ENCODE measurements at places on chromosomes 7 and 10.

DNA sequence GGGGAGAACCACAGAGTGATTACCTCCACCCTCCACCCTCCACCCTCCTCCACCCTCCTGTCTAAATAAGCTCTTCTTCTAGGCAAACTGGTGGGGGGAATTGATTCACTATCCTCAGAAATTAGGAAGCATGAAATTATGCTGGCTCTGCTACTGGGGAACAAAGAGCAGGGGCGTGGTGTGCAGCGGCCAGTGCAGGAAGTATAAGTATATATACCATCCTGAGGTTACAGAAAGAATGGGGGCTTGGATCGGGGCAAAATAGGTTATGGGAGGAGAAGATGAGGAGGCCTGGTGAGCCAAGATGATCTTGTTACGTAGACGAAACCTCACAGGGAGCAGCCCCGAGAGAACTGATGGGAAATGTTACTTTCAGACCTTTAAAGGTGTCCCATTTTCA lies 49.1 kb downstream of the SYPL1 start:
- DNase-seq = no peak

DNA sequence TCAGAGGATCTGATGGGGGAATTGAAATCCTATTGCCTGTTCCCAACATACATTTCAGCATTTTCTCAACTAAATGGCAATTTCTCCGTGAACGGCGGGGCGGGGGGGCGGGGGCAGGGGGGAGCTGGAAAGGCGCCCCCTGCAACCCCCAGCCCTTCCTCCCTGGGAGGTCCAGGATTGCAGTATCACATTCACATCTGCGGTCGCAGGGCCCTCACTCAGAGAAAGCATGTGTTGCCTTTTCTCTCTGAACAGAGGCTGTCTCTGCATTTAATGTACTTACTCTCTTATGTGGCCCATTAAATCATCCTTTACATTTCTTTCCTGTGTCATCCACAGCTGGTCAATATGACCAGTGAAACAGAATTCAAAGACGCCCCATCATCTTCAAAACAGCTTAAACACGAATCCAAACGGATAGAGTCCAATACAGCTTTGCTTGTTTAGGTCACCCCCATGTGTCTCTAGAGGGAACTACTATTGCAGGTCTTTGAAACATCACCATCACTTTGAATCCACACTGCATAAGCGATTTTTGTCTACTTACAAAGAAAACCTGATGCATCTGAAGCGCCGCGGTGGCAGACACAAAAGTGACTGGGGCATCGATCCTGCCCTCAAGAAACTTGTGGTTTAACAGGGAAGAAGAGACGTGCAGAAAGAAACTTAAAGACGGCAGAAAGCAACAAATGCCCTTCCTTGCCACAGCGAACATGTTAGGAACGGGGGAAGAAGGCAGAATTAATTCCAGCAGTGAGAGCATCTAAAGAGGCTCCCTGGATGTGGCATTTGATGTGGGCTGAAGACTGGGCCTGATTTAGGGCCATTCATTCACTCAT lies 17.0 kb upstream of the ECHDC3 start:
- no peak for DNase-seq

- no peak for DNase-seq
Measured at GRCh38 chr10:6185039-6185716, 17.6 kb upstream of the PFKFB3 start.

DNA sequence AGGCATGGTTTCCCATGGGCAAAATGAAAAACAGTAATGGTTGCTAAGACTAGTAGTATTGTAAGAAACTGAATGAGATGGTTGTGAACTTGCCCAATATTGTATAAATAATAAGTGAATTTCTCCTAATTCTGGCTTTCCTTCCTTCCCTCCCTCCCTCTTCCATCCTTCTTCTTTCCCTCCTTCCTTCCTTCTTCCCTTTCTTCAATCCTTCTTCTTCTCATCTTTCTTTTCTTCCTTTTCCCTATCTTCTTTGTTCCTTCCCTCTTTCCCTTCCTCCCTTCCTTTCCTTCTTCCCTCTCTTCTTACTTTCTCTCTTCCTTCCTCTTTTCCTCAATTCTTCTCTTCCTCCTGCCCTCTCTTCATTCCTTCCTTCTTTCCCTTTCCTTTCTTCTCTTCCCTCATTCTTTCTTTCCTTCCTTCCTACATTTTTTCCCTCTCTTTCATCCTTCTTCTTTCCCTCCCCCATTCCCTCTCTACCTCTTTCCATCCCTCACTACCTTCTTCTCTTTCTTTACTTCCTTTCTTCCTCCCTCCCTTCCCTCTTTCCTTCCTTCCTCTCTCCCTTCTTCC lies 4.1 kb upstream of the VWC2 start:
- no peak for DNase-seq

DNA sequence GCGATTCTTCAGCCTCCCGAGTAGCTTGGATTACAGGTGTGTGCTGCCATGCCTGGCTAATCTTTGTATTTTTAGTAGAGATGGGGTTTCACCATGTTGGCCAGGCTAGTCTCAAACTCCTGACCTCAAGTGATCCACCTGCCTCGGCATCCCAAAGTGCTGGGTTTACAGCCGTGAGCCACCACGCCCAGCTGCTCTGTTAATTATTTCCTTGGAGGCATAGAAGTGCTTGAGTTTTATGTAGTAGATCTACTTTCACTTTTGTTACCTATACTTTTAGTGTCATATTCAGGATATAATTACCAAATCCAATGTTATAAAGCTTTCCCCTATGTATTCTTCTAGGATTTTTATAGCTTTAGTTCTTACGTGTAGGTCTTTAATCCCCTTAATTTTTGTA lies 1093.0 kb downstream of the GATA3 start:
- no peak for DNase-seq

GRCh38 chr7:1331561-1332467 lies 99.1 kb downstream of the UNCX start:
- DNase-seq = no peak

- DNase-seq = no peak
Measured at GRCh38 chr7:149474309-149475120, 13.7 kb upstream of the ZNF777 start.

DNA sequence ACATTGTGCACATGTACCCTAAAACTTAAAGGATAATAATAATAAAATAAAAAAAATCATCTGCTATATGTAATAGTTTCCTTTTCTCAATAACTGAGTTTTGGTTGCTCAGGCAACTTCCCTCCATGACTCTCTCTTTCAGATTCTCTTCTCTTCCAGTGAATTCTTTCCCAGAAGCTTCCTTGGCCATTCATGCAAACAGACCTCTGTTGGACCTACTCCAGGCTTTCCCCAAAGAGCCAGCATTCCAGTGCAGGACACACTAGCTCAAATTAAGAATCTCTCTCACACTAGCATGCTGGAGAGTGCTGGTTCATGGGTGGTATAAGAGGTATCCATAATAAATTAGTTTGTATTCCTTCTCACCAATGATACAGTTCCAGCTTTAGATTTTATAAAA lies 31.0 kb upstream of the ZEB1 start:
- no peak for DNase-seq

GRCh38 chr7:4066626-4067475 lies 615.2 kb upstream of the FOXK1 start:
- no peak for DNase-seq

- no peak for DNase-seq
Measured at GRCh38 chr10:17029581-17030271, 99.9 kb downstream of the CUBN start.

- DNase-seq = no peak
Measured at GRCh38 chr10:33899578-33900531, 565.4 kb upstream of the NRP1 start.

DNA sequence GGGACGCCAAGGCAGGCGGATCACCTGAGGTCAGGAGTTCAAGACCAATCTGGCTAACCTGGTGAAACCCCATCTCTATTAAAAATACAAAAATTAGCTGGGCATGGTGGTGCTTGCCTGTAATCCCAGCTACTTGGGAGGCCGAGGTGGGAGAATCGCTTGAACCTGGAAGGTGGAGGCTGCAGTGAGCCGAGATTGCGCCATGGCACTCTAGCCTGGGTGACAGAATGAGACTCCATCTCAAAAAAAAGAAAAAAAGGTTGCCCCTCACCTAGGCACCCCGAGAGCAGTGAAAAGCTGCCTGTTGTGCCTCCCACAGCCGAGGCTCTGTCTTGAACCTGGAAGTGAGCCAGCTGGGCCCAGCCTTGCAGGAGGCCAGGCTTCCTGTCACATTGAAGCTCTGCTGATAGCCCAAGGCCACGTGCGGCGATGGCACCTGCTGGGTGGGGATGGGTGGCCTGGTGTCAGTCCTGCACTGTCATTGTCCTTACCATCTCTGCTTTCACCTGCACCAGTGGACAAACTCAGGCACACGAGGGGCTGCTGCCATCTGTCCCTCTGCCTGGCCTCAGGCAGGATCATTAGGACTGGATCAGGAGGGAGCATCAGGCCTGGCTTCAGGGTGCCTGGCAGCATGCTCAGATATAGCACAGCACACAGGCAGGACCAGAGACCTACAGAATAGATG lies 37.8 kb downstream of the DNAJB12 start:
- no peak for DNase-seq

GRCh38 chr10:103479135-103479534 lies at the start of gene CALHM3:
CALHM3 (minus strand) TSS chr10:103479240; CDS start chr10:103479032, 208 bp downstream.
- DNase-seq = no peak

- no peak for DNase-seq
Measured at GRCh38 chr7:49294611-49295010, 370.3 kb downstream of the CDC14C start.

GRCh38 chr10:101062232-101063049 lies 652 bp downstream of the KAZALD1 start:
- DNase-seq = no peak

DNA sequence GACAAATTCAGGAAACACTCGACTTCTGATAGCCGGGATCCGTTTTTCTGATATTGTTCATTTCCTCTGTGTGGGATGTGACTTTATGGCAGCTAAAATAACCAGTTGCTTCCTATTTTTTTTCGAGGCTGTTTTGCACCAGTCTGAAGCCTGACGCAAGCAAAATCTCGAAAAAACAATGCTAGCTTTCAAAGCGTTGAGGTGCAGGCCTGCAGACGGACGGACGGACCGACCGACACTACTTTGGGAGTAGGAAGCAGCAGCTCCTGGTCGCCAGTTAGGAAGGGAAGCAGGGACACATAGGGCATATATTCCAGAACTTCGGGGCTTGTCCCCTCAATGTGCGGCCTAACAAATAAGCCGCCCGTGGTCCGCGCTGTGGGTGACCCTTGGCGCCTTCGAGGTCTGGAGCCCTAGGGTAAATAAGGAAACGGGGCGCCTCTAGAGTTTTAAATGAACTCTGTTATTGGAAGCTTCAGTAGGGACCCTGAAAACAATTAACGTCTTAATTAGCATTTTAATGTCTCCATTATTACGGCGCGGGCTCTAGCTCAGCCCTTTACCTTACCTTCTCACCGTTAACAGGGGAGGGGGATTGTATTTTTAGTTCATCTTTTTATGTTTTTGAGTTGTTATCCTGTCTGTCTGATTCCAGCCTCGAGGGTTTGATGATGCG lies 1.3 kb downstream of the HHEX start:
- DNase-seq = no peak

- DNase-seq = no peak
Measured at GRCh38 chr7:37488163-37488764, 39.6 kb upstream of the ELMO1 start.

GRCh38 chr10:22712956-22713852 lies 1.2 kb downstream of the PIP4K2A start:
- DNase-seq = no peak

DNA sequence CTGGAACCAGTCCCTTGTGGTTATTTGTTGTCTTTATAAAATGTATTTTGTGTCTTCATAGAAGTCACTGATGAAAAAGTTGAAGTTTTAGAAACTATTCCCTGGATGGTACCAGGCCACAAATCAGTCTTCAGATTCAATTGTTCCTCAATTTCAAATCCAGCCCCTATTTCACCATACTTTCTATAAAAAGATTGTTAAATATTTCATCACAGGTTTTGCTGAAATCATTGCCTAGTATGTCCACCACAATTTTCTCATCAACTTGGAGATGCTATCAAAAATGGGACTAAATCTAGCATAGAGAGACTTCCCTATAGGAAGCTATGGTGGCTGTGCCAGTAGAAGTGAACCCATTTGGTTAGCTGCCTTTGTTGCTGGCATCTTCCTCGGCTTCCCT lies 118.5 kb downstream of the RAB18 start:
- no peak for DNase-seq

GRCh38 chr10:121610798-121611323 lies 12.6 kb upstream of the FGFR2 start:
- DNase-seq = no peak

- DNase-seq = no peak
Measured at GRCh38 chr10:120385992-120386391, 71.0 kb upstream of the PLPP4 start.

DNA sequence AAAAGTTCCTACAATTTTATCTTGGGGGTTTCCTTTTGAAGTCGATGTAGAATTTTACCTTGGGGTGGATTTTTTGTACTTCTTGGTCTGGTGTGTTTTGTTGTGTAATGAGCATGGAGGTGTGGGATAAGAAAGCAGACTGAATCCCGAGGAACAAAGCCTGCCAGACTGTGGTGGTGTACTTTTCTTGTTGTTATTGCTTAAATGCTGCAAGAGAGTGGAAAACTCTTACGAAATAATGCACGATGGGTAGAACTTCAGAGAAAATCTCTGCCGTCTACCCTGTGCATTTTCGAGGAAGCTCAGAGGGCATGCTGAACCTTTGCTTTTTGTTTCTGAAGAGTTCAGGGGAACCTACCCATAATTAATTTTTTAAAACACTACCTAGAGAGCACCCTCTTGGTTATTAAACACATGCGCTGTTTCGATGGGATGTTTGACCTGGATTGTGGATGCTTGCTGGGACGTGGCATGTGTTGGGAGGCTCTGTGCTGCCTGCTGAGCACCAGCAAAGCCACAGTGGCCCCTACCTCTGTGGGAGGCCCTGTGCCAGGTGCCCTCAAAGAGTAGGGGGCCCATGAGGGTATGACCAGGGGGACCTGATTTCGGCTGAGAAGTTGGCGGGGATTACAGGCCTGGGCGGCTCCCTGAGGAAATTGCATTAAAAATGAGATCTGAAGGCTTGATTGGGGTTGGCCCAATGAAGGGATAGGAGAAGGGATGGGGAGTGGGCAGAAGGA lies 94.1 kb downstream of the TCF7L2 start:
- DNase-seq = no peak

DNA sequence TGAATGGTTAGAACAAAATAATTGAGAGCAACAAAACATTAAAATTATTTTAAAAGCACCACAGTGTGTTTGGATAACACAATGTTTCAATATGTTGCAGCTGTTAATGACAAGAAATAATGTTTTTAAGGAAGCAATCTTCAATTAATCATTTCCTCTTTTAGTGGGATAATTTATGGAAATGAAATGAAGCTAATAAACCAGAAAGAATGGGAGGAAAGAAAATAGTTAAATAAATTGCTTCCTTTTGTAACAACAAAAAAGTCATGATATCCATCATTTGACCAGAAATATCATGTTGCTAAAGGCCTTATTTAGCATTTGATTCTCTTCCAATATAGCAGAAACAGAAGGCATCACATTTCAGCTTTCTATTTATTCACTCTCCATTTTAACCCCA lies 224.5 kb downstream of the SEMA3A start:
- no peak for DNase-seq

DNA sequence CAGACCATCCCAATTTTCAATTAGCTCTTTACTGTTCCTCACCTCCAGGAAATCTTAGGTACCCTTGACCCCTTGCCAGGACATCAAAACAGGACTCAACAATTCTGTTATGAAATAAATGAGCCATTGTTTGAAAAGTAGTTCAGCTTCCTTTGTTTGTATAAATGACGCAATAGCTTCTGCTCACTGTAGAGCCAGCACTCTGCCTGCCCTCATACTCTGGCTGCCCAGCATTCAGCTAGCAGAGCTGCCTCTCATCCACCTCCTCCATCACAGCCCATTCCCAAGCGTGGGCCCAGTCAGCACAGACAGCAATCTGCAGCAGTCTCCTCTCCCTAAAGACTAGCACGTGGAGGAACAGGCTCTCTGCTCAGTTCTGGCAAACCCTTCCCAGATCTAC lies 478.6 kb downstream of the GRID1 start:
- no peak for DNase-seq
